Cardiac septum (tissue), 1 donor: ENCODE measurements at places on chromosomes 2 and 18. TPM values are rescaled to one million over a fixed set of nuclear protein-coding genes. Genes with fewer than 3 reads are reported as not detected.

Gene CCDC141
- 162 TPM for total RNA-seq

Gene CTNNA2
- 0.13 TPM for total RNA-seq

Gene INPP5D
- total RNA-seq = 6.2 TPM

Gene THUMPD2
- total RNA-seq = 5.7 TPM

Gene SERPINE2
- total RNA-seq = 91.5 TPM

Gene KCNG2
- total RNA-seq = 0.32 TPM

Gene CNRIP1
- 10.1 TPM for total RNA-seq

Gene PFN4
- total RNA-seq = 1.0 TPM

Gene RNF125
- total RNA-seq = 1.5 TPM

Gene MRPL30
- total RNA-seq = 27.8 TPM

Gene SERPINB12
- not detected for total RNA-seq

Gene FLACC1
- 12.0 TPM for total RNA-seq

Gene STAMBP
- total RNA-seq = 37.4 TPM

Gene ASB18
- 44.4 TPM for total RNA-seq

Gene COX5B
- total RNA-seq = 992 TPM

Gene DNAH7
- 0.32 TPM for total RNA-seq

Gene GNAL
- 1.1 TPM for total RNA-seq

Gene XDH
- total RNA-seq = not detected

Gene AKAIN1
- total RNA-seq = not detected

Gene CLEC4F
- total RNA-seq = 0.13 TPM
